Activated CD8-positive, alpha-beta T cell treated with anti-CD3 and anti-CD28 coated beads, Interleukin-2, amount 10 ng/mL, durations not matched to agents 7 days and 5 days (primary cell): ENCODE measurements at places on chromosomes 3 and 15. TPM values are rescaled to one million over a fixed set of nuclear protein-coding genes. Genes with fewer than 3 reads are reported as not detected.

HRG gene
- not detected for total RNA-seq

CCR3 gene
- 0.34 TPM for total RNA-seq

- H3K27me3 ChIP-seq, result no peaks in the 10 kb centered on the region
- peaks cover 23% of the 10 kb centered on the region for H3K36me3 ChIP-seq
- H3K4me1 ChIP-seq, result peaks cover 8% of the 10 kb centered on the region
- DNase-seq, result no peak
- H3K4me3 ChIP-seq, result no peak overlapping the region
- no peak overlapping the region for H3K27ac ChIP-seq
Observed at GRCh38 chr15:76293361-76293760, 17.9 kb downstream of the ETFA start.

GRCh38 chr3:28982906-28983305, 298.0 kb upstream of the RBMS3 start:
- no peaks in the 10 kb centered on the region for H3K36me3 ChIP-seq
- no peak overlapping the region for H3K4me3 ChIP-seq
- no peak overlapping the region for H3K27ac ChIP-seq
- DNase-seq, result no peak
- H3K27me3 ChIP-seq, result no peaks in the 10 kb centered on the region

CCRL2 gene
- 11.2 TPM for total RNA-seq

- peaks cover 10% of the 10 kb centered on the region for H3K4me1 ChIP-seq
- no peak for DNase-seq
- no peak overlapping the region for H3K4me3 ChIP-seq
- no peak overlapping the region for H3K27ac ChIP-seq
- no peaks in the 10 kb centered on the region for H3K36me3 ChIP-seq
Observed at GRCh38 chr15:92164327-92165000, 229.2 kb upstream of the ST8SIA2 start.

DNA sequence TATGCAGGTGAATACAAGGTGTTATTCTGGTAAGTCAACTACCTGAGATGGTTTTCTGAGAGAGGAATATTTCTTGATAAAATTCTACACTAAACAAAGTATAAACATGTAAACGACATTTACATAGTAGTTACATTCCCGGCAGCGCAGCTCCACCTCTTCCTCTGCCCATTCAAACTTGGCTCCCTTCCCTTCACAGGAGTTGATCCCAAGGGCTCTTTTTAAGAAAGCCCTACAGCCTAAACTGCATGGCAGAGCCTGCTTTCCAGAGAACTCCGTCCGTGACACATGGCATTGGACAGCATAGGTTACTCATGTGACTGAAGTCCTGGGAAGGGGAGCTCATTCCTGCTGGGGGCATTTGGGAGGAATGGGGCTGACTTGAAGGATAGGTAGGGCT, 22.0 kb upstream of the LCTL start:
- H3K27me3 ChIP-seq, result peaks cover 7% of the 10 kb centered on the region
- H3K4me1 ChIP-seq, result no peaks in the 10 kb centered on the region
- no peak overlapping the region for H3K4me3 ChIP-seq
- H3K27ac ChIP-seq, result no peak overlapping the region

ATP8B4 gene
- total RNA-seq, result 35.9 TPM

DNA sequence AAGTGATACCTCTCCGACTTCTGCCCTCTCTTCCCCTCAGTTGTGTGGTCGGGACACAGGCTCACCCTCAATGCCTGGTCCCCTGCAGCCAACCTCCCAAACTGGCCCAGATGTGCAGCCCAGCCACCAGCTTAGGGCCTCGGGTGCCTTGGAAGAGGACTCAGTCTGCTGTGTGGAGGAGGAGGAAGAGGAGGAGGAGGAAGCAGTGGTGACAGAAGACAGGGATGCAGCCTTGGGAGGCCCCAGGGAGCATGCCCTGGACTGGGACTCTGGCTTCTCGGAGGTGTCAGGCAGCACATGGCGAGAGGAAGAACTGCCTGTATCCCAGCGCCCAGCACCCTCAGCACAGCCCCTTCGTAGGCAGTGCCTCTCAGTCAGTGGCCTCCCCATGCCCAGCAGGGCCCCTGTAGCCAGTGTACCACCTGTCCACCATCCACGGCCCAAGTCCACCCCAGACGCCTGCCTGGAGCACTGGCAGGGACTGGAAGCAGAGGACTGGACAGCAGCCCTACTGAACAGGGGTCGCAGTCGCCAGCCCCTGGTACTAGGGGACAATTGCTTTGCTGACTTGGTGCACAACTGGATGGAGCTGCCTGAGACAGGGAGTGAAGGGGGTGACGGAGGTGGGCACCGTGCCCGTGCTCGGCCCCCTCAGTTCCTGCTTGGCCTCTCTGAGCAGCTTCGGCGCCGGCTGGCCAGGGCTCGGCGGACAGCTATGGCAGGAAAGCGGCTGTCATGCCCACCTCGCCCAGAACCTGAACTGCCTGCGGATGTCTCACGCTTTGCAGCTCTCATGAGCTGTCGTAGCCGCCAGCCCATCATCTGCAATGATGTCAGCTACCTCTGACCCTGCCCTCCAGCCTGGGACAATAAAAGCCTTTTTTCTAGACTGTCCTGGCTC, 1.3 kb downstream of the INKA1 start:
- peaks cover 16% of the 10 kb centered on the region for H3K27me3 ChIP-seq
- H3K4me3 ChIP-seq, result peak overlapping the region; percentile 83
- DNase-seq, result no peak
- peak overlapping the region; percentile 77 for H3K27ac ChIP-seq
- H3K36me3 ChIP-seq, result peaks cover 21% of the 10 kb centered on the region

CILP gene
- 0.05 TPM for total RNA-seq

C3orf22 gene
- total RNA-seq, result not detected

PLCL2 gene
- total RNA-seq, result 35.8 TPM

GRCh38 chr3:70863049-70863448, 550.6 kb upstream of the MDFIC2 start:
- H3K36me3 ChIP-seq, result no peaks in the 10 kb centered on the region
- H3K4me1 ChIP-seq, result no peaks in the 10 kb centered on the region
- no peak for DNase-seq
- peaks cover 7% of the 10 kb centered on the region for H3K27me3 ChIP-seq

IQCF5 gene
- total RNA-seq, result not detected

- DNase-seq, result no peak
- no peak overlapping the region for H3K27ac ChIP-seq
- H3K27me3 ChIP-seq, result no peaks in the 10 kb centered on the region
- no peaks in the 10 kb centered on the region for H3K36me3 ChIP-seq
Observed at GRCh38 chr3:159685801-159686200, 302.8 kb upstream of the IL12A start.

- no peak overlapping the region for H3K4me3 ChIP-seq
- no peak overlapping the region for H3K27ac ChIP-seq
- peaks cover 19% of the 10 kb centered on the region for H3K4me1 ChIP-seq
- peaks cover 9% of the 10 kb centered on the region for H3K27me3 ChIP-seq
- DNase-seq, result no peak
- H3K36me3 ChIP-seq, result no peaks in the 10 kb centered on the region
Observed at GRCh38 chr15:66594344-66594743, 28.5 kb upstream of the LCTL start.

DNA sequence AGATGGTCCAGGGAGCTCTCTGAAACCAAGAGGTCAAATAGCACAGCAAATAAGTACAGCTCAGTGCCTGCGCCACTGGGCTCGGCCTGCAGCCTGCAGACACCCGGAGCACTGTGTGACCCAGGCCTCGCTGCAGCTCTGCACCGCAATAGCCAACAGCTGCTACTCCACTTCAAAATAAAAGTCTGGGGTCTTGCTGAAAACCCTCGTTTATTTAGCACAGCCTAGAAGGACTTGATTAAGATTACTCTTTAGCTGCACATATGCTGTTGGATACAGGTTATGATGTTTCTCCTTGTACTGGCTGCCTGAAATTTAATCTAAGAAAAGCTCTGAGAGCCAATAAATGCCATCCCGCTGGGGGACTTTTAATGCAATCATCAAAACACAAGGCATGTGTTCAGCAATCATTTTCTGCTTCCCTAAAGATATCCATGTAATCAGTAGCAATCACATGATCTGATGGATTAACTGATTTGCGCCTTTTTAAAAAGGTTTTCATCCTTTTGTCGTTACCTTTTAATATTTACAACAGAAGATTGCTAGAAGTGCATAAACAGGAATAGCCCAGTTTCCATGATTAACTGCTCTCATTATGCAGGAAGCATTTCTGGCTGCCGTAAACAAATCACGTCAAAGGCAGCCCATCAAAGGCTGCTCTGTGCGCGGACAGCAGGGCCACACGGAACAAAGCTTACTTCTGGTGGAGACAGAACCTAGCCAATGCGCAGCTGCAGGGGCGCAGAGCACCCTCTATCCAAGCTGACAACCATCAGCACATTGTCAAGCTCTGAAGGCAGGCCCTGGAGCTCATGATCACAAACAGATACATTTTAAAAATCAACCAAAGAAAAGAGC, 58.8 kb downstream of the CLASP2 start:
- no peaks in the 10 kb centered on the region for H3K27me3 ChIP-seq
- H3K4me1 ChIP-seq, result peaks cover 19% of the 10 kb centered on the region
- DNase-seq, result peak; percentile 40
- H3K27ac ChIP-seq, result peak overlapping the region; percentile 39
- peaks cover 3% of the 10 kb centered on the region for H3K36me3 ChIP-seq

- peaks cover 15% of the 10 kb centered on the region for H3K27me3 ChIP-seq
- no peaks in the 10 kb centered on the region for H3K36me3 ChIP-seq
- H3K27ac ChIP-seq, result no peak overlapping the region
- DNase-seq, result no peak
Observed at GRCh38 chr3:170992854-170993253, 33.7 kb downstream of the SLC2A2 start.
